ENCODE measurements at places on chromosomes 3 and 15. TPM values are rescaled to one million over a fixed set of nuclear protein-coding genes. Genes with fewer than 3 reads are reported as not detected.

- no peak for DNase-seq
Observed at GRCh38 chr15:50181969-50182218, at the start of gene SLC27A2. Gene SLC27A2 (plus strand): TSS chr15:50182196. CDS start chr15:50182428, 232 bp downstream.

DNA sequence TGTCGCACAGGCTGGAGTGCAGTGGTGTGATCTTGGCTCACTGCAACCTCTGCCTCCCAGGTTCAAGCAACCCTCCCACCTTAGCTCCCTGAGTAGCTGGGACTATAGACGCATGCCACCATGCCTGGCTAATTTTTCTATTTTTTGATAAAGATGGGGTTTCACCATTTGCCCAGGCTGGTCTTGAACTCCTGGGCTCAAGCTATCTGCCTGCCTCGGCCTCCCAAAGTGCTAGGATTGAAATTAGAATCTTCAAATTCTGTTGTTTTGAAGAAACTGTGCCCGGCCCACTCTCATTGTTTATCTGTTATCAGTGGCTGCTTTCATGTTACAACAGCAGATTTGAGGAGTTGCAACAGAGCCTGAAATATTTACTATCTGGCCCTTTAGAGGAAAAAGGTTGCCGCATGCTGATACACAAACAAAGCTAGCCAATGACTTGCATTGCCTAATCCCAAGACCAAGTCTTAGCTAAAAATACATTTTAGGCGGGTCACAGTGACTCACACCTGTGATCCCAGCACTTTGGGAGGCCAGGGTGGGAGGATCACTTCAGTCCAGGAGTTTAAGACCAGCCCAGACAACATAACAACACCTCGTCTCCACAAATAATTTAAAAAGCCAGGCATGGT, 43.2 kb upstream of the PPP4R2 start:
- DNase-seq = no peak

DNA sequence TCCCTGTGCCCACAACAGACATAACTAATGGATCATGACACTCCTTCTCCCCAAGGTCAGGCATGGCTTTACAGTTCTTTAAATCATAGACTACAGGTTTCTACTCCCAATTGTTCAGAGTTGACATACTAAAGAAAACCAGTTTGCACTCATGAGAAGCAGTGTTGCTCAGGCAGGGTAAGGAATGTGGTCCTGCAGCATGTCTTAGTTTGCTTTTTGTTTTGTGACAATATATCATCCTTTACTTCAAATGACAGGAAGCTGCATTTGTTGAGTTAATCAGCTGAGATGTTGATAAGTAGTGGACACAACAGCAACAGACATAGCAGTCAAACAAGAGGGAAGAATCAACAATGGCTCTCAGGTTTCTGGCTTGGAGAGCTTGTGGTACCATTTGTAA, 267.5 kb downstream of the SLCO3A1 start:
- DNase-seq = no peak

DNA sequence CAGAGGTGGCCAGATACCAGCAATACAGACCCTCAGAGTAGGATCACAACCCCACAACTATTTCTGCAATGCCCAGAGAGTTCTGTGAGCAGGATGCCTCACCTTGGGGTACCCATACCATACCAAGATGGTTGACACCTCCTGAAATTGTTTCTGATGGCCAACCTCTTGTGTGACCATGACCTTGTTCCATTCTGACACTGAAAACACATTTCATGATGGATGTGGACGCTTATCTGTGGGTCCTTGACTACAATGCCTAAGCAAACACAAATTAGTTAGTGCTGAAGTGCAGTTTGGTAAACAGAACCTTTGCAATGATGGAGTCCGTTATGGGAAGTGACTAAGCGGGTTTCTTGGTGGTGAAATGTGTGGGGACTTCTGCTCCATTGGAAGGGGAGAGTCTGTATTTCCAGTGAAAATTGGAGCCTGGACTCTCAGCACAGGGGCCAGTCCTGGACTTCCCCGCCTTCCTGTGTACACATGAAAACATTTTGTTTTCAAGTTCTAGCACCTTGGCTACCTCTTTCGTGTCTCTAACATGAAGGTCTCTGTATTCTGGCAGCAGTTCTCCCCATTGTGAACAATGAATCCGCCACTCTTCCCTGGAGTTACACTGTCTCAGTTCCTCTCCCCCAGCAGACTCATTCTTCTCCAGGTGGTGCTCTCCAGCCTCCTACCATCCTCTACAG, 106.2 kb downstream of the XXYLT1 start:
- no peak for DNase-seq

DNA sequence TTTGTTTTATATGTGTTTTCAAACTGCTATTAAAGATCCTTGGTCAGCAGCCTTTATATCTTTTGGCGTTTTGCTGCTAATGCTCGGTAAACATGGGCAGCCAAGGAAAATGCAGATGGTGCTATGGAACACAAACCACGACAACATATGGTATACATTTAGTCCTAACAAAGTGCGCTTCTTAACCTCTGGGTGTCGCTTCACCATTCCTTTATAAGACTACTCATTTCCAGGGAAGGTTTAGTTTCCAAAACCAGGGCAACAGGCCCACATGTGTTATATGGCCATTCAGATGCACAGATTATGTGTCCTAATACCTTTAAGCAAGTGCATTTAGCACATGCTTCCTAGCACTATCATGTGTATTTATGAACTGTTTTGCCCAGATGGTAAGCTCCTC, 14.7 kb downstream of the SHOX2 start:
- no peak for DNase-seq

DNA sequence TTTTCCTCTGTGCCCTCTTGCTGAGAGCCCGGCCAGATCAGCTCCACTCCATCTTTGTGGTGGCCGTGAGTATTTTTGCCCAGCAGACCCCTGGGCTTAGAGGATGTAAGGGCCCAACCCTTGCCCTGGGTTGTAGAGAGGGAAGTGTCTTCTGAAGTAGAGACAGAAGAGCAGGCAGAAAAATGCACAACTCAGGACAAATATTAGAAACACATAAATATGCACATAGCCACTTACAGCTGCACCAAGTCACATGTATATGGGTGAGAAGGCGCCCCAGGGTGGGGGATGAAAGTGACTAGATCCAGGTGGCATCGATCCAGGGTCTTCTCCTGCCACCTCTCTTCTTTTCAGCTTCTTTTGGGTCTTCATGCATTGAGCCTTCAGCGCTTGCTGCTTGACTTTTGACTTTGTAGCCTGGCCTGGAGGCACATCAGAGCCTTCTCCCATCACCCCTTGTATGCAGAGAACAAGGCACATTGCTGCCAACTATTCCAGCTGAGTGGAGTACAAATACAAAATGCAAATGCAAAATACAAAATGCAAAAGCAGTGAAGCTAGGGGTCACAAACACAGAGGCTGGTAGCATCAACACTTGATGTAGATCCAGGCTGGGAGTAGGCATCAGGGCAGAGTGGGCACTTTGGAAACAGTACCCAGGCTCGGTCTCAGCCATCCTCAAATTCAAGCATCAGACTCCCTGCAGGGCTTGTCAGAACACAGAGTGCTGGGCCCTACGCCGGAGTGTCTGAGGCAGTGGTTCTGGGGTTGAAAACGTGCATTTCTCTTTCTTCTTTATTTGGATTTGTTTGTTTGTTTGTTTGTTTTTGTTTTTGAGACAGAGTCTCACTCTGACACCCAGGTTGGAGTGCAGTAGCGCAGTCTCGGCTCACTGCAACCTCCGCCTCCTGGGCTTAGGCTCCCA, 133.0 kb downstream of the ASB7 start:
- DNase-seq = peak; percentile 36

- DNase-seq = no peak
Observed at GRCh38 chr3:150278843-150279381, 129.2 kb upstream of the TSC22D2 start.

DNA sequence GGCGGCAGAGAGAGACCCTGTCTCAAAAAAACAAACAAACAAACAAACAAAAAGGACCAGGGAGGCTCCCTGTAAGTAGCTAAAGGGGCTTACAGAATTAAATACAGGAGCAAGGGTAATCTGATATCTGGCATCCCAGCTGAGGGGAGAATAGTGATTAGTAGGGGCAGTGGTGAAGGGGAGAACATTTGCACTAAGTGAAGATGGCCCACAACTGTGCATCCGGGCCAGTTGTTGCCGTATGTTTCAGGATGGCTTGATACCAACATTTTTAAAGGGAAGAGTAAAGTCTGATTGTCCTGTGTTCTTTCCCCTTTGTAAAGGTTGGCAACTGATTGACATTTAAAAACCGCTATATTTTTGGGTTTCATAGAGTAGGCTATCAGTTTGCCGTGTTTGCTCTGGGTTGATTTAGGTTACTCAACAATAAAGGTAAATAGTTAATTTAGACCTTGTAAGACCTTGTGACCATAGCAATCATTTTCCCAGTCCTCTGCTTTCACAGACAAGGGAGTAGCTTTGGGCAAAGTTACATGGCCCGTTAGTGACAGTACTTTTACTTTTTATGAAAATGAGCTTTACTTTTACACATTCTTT, 167.8 kb downstream of the PTPRG start:
- DNase-seq = no peak

DNA sequence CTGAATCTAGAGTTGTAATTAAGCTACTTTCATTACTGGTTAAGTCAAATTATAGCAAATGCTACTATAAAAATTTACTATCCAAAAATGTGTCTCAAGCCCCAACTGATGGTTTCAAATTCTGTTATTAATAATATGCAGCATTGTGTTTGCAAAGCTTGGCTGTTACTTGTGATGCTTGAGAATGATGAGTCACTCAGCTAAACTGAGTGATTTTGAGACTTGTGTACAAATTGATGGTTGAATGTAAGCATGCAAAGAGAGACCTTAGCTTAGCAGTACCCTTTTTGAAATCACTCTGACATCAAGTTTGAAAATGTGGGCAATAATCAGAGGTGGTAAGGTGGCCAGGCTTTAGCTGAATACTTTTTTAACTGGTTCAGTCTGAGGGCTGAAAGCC, 27.6 kb downstream of the OPA1 start:
- DNase-seq = no peak

The GHSR gene
- not detected for total RNA-seq

The TRH gene
- not detected for total RNA-seq

DNA sequence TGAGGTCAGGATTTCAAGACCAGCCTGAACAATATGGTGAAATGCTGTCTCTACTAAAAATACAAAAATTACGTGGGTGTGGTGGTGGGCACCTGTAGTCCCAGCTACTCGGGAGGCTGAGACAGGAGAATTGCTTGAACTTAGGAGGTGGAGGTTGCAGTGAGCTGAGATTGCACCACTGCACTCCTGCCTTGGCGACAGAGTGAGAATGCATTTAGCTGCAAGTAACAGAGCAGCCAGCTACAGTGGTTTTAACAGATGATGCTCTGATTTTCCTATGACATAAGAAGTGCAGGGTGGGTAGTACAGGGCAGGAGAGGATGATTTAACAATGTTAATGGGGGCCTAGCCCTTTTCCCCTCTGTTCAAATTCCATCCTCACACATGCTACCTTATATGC, 267.9 kb downstream of the RPLP1 start:
- DNase-seq = no peak

DNA sequence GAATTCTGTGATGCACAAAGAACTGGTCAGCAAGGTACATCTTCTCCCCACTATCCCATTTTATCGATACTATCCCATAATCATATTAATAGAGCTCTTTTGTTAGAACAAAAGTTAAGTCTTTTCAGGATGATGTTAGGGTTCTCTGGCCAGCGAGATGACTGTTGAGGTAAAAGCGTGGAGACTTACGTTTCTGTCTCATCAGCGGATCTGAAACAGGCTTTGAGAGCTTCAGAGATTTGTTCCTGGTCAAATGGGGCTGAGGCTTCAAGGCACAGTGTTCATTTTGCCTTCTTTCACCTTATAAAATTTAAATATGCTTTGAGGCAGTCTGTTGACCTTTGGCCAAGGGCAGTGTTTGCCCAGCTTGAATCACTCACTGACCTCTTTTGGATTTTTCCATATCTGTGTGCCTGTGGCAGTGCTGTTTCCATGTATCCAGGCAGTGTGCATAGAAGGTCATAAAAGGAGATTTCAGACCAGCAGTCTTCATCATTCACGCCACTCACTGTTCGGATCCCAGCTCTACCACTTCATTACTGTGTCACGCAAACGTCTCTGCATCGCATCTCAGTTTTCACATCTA, 3.1 kb downstream of the ADAMTSL3 start:
- DNase-seq = no peak

DNA sequence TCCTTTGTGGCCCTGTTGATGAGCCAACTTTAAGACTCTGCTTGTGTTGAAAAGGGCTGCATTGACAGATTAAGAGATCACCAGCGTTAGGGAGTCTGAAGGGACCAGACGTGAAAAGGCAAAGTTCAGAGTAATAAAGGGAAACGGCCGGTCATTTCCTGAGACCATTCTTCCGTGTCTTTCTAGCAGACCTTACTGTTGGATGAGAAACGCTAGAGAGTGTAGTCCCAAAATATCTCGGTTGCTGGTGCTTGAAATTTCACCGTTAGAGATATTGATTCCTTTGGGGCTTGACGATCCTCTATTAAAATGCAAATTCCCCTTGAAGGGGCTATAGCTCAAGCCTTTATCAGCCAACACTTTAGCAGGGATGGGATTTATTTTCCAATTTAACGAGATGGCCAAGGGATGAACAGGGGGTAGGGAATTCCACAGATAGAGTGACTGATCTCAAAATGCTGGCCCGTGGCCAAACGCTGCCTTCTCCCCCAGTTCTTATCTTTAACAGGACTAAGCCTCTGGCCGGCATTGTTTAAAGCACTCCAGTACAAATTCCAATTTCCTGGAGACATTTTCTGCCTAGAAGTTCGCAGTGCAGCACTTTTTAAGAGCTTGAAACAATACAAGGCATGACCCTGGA, 250.4 kb downstream of the TJP1 start:
- no peak for DNase-seq

- DNase-seq = no peak
Observed at GRCh38 chr15:101651554-101652097, 555 bp downstream of the TM2D3 start.

The HCLS1 gene
- 20.3 TPM for total RNA-seq

GRCh38 chr3:115436767-115437301, 186.5 kb upstream of the GAP43 start:
- no peak for DNase-seq

The TIMP4 gene
- total RNA-seq = 12.0 TPM

The TLR9 gene
- not detected for total RNA-seq

GRCh38 chr3:150114873-150115540, 144.3 kb upstream of the PFN2 start:
- no peak for DNase-seq

The FES gene
- 6.3 TPM for total RNA-seq

The MAGI1 gene
- 71.5 TPM for total RNA-seq

DNA sequence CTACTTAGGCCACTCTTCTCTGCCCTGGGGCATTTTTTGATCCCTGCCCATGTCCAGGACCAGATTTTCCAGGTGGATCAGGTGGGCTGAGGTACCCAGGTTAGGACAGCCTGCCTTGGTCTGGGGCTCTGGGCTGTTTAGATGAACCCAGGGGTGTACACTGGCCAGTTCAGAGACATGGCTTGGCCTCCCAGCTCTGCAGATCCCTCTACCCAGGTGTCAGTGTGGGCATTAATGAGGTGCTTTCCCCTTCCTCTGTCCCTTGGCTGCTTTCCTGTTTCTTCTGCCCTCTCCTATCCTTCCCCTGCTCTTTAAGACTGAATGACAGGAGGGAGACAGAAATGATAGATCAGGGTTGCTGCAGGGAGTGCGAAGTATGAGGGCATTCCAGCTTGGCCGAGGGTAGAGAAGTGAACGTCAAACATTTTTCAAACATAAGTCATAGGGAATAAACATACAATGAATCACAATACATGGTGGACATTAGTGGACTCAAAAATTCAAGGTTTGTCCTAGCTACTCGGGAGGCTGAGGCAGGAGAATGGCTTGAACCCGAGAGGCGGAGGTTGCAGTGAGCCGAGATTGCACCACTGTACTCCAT, 30.5 kb downstream of the RTP1 start:
- no peak for DNase-seq

The SHQ1 gene
- 26.1 TPM for total RNA-seq

Data from suprapubic skin (tissue), 4 donors.